RWPE2 (cell line): ENCODE measurements at places on chromosomes 2 and 18.

- no peak for DNase-seq
Measured at GRCh38 chr2:222037211-222037610, 261.6 kb downstream of the PAX3 start.

DNA sequence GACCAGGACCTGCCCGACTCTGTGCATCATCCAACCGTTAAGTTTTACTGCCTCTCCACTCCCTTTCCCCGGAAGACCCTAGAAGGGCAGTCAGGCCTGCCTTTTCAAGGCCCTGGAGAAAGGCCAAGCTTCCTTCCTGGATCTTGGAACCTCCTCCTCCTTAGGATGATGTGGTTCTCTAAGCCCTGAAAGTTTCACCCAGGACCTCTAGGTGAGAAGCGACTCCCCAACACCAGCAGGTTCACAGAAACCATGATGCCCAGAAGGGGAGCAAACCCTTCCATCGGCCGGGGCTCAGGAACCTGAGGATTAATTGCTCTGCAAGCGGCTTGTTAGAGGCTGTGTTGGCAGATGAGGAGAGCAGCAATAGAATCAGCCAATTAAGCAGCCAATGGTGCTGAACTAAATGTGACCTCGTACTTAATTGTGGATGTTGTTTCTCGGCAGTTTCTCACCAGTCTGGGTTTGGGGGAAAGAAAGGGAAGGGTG, 94.2 kb upstream of the FZD7 start:
- DNase-seq, result no peak

DNA sequence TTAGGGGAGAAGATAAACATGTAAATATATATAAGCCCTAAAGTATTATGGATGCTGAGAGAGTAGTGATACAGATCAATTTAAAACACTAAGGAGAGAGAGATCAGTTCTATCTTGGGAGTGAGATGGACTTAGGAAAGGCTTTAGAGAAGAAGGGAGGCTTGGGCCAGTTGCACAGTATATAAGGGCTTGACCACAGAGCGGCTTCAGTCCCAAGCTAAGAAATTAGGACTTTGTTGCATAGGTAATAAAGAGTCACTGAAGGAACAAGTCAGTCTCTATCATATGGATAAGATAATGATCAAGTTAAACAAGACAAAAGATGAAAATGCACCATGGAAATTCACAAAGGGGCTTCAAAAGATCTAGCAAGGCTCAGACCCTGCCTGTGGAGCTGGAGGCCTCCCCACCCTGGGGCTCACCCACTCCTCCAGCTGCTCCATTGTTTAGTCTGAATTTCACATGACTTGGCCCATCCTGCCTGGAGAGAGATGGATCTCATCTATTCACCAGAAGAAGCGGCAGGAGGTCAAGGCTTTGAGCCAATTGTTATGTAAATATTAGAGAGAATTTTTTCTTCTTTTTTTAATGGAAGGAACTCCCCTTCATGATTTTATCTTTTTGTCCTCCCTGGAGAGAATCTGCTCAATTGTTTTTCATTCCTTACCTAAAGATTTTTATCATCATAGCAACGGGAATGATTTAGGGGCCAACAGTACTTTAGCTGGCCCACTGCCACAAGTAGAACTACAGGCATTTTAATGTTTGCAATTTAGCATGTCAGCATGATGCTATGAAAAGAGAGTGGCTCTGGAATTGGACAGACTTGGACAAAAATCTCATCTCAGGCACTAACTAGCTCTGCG, 44.0 kb downstream of the GYPC start:
- DNase-seq, result no peak

GRCh38 chr2:222561817-222562645, 93.9 kb downstream of the FARSB start:
- no peak for DNase-seq

DNA sequence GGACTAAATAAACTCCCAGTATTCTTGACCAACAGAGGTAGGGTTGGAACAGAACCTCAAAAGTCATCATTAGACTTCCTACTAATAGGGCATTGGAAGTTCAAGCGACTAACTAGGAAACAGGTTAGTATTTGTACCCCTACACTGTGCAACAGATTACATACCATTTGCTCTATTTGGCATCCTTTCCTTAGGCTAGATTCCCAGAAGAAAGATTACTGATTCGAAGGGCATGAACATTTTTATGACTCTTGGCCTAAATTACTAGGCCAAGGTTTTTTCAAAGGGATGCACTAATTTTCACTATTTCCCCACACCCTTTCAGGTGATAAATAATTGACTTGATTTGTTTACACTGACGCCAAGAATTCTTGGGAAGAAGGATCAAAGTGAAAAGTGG, 104.8 kb upstream of the CYP1B1 start:
- DNase-seq, result no peak

GRCh38 chr2:134301928-134302260, 48.0 kb downstream of the MGAT5 start:
- no peak for DNase-seq

GRCh38 chr18:76801567-76802505, 20.5 kb upstream of the ZNF236 start:
- DNase-seq, result no peak

GRCh38 chr18:44682871-44683221, 2.2 kb downstream of the SETBP1 start:
- DNase-seq, result no peak

DNA sequence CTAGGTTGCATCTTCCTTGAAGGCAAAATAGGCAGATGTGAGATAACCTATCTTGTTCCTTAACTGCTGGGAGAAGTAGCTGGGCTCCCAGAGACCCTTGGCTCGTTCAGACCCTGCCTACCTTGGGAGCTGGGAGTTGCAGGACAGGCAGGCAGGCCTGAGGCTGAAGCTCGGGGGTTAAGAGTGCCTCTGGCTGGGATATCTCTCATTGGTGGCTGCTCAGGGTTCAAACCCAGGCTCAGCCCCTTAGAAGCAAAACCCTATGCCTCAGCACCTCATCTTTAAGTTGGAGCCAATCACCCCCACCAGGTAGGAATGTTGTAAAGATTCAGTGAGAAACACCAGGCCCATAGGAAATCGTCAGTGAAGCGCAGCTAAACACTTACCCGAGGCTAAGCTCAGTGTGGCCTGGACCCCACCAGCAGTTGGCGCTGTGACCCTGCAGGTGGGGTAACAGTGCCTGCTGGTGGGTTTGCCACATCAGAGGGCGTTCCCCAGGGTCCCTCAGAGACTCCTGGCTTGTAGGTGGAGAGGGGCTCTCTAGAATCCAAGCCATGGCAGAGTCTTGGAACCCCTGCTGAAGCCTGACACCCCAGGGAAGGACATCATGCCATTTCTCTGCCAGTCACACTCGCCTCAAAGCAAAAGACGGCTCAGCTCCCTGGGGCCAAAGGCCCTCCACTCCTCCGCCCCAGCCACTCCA, 54.6 kb upstream of the GPR17 start:
- no peak for DNase-seq

- no peak for DNase-seq
Measured at GRCh38 chr2:74768401-74768914, 65.5 kb upstream of the HK2 start.

DNA sequence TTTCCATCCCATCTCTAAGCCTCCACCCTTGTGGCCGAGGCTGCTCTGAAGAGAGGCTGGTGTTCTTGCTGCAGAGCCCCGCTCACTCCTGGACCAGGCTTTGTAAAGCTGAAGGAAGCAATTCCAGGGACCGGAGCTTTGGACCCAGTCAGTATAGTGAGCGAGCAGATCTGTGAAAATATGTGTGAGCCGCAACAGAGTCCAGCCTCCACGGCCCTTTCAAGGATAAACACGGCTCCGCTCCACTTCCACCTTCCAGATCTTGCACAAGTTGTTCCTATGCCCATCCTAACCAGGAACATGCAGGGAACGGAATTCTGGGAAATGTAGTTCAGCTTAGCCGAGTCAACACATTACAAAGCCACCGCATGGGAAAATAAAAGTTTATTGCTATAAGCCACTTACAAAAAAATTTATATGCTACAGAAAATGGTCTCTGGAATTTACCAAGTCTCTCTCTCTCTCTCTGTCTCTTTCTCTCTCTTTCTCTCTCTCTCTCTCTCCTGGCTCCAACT, 151.7 kb upstream of the ZNF521 start:
- DNase-seq, result no peak

DNA sequence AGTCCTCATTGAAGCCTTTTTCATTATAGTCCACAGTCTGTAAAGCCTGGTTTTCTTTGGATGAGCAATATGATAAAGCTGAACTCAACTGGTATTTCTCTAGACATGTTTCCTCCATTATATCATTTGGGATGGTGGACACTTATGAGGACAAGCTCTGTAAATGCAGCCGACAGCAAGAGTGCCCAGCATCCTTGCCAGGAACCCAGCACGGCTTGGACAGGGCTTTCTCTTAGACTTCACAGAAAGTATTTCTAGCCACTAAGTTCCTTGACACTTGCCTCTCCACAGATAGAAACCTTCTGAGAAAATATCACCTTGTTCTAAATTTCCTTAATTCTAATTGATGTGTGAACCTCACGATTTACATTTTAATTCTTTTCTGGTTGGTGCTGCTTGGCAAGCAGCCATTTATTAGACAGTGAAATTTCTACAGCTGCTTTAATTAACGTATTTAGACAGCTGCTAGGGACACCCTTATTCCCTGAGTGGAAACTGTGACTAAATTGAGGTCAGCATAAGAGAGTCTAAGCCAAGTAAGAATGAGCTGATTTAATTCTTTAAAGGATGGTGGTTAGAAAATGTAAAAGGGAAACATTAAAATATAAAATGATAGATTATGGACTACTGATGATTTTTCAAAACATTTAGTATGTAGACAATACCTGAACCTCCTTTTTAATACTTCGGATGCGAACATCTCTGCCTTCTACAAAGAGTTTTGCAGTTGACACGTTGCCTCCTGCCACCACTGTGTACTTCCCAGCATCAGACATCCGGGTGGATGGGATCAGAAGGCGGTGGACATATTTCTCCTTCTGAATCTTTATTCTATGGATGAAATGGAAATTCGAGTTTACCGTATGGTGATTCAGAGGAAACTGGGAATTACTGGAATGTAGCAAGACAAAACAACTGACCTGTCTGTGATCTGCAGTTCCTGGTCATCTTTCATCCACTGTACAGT, 39.8 kb downstream of the TTN start:
- DNase-seq, result no peak

DNA sequence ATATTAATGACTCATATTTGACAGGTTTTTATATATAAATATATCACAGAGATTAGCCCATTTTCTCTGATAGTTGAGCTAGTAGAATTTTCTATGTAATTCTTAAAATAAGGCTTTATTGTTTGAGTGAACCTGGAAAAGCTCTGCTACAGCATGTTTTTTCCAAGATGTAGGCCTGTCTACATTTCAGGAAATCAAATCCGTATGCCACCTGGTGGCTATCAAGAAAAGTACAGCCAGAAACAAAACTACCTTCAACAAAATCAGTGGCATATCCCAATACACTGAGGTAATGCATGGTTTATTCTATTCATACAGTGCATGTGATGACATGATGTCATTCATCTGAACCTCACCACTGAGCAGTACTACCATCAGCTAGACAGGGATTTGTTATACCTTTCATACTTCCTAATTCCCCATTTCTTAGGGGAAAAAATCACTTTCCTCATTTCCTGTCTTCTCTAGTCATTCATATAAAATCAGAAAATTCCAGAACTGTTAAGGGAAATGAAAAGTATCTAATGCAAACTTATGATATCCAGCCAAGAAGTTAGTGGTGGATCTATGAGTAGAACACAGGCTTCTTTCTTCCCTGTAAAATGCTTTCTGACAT, 310.4 kb upstream of the SYT4 start:
- DNase-seq, result no peak
